Activated naive CD4-positive, alpha-beta T cell (primary cell): ENCODE measurements at places on chromosomes 4 and X.

GRCh38 chr4:113788888-113789287 is 27.4 kb upstream of the CAMK2D start:
- no peak for DNase-seq

- no peak for DNase-seq
These were observed 236.8 kb downstream of the GPAT3 start for GRCh38 chr4:83772685-83773084.

- DNase-seq: no peak
These were observed 69.0 kb downstream of the MRPL1 start for GRCh38 chr4:77931452-77932135.

GRCh38 chr4:184574861-184575260 is 74.4 kb downstream of the CASP3 start:
- no peak for DNase-seq

- DNase-seq: no peak
These were observed 1.4 kb downstream of the BEX5 start for GRCh38 chrX:102154218-102154860.

- no peak for DNase-seq
These were observed 191.1 kb upstream of the FAT4 start for GRCh38 chr4:125123570-125124109.

- no peak for DNase-seq
These were observed 692.1 kb upstream of the POU3F4 start for GRCh38 chrX:82816001-82816400.

DNA sequence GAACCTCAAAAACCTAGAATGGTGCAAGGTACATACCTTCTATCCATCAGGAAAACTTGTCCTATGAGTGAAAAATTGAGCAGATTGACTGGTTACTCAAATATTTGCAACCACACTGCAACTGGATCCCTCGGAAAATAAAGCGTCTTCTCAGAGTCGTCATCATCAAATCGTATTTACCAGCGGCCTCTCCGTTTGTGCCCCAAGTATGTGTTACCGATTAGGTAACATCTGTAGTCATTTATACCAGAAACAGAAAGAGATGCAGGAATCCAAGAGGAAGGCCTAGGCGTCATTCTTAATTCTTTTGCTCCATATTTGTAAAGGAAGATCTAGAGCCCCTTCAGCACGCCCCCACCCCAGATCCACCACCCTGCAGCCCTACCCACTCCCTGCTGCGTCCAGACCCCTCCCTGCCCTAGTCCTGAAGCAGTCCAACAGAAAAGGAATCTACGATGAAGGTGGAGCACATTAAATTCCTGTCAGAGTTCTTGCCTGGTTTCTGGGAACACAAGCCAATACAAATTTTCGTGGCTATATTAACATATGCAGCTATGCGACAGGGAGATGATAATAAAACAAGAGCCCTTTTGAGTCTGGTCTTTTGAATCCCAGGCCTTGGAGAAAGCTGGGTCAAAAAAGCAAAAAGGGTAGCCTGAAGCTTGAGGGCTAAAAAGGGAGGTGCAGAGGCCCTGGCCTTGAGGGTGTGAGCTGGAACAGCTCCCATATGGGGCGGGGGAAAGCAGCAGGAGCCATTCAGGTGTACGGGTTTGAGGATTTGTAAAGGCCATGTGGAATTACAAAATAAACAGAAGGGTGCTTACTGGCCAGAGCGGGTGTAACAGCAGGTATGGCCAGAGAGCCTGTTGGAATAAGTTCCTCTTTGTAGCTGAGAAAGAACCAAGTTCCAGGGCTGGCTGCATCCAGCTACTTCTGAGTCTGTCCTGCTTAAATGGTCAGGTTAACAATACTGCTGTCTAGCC is 77.0 kb downstream of the ZNF827 start:
- DNase-seq: no peak

DNA sequence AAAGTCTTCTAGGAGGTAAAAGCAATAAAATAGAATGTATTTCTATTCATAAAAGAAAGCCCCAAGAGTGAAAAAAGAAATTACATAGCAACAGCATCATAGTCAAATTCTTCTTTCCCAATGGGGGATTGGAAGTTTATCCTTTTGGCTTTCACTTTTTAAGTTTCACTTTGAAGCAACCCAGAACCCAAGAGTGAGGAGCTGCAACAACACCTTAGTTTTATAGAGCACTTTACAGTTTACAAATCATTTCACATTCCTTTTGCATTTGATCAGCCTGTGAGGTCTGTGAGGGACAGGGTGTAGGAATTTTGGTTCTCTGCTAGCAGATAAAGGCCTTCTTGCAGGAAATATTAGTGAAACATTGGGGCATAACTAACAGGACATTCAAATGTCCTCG is 112.0 kb upstream of the NDP start:
- DNase-seq: no peak

DNA sequence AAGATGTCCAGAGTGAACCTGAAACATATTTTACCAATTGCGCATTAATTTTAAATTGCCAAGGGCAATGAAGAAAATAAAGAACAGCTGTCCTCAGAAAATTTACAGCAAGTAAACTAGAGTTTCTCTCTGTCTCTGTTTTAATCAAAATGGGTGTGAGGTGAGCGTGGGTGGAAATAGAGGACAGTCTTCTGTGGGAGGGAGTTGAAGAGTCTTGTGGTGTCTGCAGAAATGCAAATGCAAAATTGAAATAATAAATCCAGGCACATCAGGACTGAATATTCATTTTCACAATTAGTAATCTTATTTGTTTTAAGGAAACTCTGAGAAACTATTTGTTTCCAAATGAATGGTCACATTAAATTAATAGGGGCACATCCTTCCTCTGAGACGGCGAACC is 192.0 kb downstream of the ARHGAP10 start:
- no peak for DNase-seq

GRCh38 chrX:140157611-140158010 is 192.3 kb upstream of the CXorf66 start:
- no peak for DNase-seq

DNA sequence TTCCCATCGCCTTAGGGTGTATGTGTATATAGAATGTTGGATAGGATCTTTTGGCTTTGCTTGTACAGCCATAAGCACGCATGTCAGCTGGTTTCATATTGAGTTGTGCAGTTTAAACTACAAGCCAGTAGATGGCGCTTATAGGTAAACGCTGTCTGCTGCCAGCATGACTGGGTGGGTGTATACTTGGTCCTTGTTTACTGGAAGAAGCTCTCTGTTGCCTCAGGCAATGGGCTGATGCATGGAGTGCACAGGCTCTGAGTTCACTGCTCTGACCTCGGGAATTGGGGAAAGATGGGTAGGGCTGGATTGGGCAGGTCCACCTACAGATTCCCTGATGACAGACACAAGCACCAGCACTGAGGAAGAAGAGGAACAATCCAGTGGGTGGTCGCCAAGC is 831.5 kb downstream of the STIM2 start:
- DNase-seq: no peak

DNA sequence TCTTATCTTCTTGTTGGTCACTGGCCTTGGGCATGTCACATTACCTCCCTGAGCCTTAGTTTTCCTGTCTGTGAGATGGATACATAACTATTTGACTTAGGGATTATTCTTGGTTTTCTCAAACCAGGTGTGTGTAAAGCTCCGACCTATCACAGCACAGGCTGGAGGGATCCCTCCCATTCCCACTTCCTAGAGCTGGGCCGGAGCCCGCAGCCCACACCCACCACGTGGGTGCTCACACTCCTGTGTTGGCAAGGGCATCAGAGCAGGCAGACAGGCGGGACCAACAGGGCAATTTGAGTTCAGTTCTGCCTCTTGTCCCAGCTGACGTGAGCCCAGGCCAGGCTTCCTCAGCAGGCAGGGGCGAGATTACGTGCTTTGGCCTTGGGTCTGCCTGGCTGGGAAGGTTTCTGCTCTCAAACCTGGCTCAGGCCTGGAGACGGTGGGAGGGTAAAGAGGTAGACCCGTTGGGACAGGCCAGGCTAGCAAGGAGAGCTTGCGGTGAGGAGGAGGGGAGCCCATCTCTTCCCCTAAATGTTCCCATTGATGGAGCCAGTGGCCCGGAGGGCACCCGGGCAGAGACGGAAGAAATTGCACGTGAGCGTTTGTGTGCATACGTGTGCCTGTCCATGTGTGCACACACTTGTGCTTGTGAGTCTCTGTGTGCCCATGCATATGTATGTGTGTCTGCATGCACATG is 734 bp upstream of the SH3TC1 start:
- no peak for DNase-seq

DNA sequence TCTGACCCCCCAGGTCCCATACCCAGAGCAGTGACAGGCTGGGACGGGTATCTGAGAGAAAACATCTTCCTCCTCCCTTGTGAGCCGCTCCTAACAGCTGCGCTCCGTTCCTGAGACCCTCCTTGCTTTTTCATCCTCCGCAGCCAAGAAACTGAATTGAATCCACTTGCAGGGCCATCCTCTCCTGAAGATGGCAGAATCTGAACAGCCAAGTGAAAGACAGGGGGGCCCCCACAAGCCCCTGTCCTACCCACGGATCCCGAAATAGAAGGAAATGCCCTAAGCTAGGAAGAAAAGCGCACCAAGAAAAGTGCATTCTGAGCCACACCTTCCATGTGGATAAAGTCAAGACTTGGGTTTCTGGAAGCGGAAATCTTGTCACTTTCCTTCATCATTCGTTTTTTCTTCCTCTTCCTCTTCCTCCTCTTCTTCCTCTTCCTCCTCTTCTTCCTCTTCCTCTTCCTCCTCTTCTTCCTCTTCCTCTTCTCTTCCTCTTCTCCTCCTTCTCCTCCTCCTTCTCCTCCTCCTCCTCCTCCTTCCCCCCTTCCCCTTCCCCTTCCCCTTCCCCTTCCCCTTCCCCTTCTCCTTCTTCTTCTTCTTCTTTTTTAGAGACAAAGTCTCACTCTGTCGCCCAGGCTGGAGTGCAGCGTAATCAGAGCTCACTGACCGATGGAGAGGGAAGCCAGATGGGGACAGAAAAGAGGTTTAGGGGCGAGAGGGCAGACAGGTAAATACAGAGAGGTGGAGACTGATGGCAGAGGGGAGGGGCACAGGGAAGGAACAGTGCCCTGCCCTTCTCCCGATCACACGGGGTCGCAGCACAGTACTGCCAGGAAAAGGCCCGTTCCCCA is 86.0 kb upstream of the WWC2 start:
- no peak for DNase-seq

GRCh38 chr4:169236873-169237626 is 33.7 kb downstream of the SH3RF1 start:
- DNase-seq: no peak

DNA sequence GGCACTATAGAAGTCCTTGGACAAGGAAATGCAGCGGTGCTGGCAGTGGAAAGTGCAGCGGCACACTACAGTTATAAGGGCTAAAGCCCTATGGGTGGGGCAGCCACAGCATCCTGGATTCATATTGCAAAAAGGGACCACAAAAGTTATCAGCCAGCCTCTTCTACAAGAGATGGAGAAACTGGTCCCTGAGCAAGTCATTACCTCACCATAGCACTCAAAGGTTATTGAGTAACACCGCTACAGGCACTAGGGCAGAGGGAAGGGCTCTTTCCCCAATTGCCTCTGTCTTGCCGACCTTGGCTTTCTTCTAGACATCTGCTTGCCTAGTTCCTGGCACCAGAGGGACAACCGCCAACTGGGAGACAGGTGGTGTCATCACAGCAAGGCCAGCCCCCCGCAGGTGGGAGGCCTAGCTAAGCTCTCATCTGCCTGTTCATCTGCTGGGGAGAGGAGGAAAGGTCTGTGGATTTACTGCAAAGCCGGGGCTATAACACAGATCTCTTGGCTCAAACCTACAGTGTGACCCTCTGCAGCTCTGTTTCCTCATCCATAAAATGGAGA is 600.0 kb downstream of the BCOR start:
- no peak for DNase-seq

GRCh38 chr4:95728145-95728544 is 111.7 kb upstream of the PDHA2 start:
- no peak for DNase-seq

- DNase-seq: no peak
These were observed 670.1 kb upstream of the EPHA5 start for GRCh38 chr4:66340286-66340893.
